GF-D8 (cell line): ENCODE measurements at places on chromosomes 12 and 14.

GRCh38 chr12:92912052-92912451, 17.0 kb downstream of the EEA1 start:
- no peak for DNase-seq

GRCh38 chr14:32017587-32017986, 59.5 kb upstream of the ARHGAP5 start:
- no peak for DNase-seq

DNA sequence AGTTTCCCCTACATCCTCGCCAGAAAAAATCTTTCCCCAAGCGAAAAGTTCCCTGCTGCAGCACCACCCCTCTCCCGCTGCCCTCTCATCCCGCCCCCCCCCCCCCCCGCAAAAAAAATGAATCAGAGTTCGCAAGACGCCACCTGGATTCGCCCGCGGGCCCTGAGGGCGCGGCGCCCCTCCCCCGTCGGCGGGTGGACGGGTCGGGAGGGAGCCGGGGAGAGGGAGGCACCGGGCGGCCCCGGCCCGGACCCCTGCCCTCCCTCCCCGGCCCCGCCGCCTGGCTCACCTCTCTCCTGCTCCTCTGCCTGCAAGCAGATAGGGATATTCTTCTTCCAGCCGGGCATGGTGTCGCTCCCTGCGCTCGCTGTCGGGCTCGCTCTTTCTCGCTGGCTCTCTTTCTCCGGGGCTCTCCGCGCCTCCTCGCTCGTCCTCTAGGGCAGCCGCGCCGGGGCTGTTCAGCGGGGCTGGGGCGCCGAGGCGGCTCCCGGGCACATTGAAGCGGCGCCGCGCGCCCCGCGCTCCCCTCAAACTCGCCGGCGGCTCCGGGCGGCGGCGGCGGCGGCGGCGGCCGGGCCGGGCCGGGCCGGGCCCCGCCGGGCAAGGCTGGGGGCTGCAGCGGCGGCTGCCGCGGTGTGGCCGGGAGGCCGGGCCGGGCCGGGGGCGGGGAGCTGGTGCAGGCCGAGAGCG, 200.3 kb upstream of the CAND1 start:
- DNase-seq = no peak

- no peak for DNase-seq
Measured at GRCh38 chr14:105187935-105188524, 6.9 kb upstream of the NUDT14 start.

- DNase-seq = no peak
Measured at GRCh38 chr14:92037989-92038388, 1.9 kb downstream of the TRIP11 start.

GRCh38 chr12:21340403-21340802, 5.7 kb upstream of the SLCO1A2 start:
- DNase-seq = no peak

DNA sequence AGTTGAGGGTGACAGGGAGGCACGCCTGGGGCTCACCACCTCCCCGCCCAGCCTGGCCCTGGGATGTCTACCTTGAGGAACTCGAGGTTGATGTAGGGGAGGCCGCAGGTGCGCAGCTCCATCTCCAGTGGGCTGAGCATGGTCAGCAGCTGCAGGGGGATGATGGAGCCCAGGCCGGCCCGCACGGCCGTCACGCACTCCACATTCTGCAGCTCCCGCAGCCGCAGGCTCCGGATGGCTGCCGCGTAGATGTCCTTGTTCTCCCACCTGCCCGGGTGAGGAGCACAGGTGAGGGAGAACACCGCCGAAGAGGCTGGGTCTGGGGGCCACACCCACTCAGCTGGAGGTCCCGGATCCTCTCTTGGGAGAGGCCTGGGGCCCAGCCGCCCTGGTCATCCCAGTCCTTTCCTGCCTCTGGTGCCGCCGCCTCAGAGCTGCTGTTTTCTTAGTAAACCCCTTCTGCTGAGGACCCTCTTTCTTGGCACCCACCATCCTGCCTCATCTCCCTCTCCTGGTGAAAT, 38.2 kb downstream of the TRAFD1 start:
- DNase-seq = no peak

DNA sequence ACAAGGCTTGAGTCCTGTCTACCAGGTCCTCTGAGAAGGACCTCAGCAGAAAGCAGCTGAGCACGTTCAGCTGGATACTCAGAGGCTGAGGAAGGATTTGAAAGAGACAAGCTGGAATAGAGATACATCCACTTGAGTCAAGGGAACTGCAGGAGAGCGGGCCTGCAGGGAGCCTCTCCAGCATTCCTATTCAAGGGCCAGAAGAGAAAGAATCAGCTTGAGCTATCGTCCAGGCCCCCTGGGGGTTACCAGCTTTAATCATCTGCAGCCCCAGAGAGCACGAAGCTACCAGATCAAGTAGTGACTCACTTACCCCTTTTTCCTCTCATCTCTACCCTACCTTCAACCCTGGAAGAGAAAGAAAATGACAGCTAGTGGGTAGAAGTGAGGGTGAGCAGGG, 80.9 kb downstream of the NDUFA12 start:
- no peak for DNase-seq

GRCh38 chr14:97977651-97978261, 1180.6 kb downstream of the VRK1 start:
- DNase-seq = no peak

- DNase-seq = no peak
Measured at GRCh38 chr12:84696281-84696680, 216.3 kb downstream of the SLC6A15 start.

DNA sequence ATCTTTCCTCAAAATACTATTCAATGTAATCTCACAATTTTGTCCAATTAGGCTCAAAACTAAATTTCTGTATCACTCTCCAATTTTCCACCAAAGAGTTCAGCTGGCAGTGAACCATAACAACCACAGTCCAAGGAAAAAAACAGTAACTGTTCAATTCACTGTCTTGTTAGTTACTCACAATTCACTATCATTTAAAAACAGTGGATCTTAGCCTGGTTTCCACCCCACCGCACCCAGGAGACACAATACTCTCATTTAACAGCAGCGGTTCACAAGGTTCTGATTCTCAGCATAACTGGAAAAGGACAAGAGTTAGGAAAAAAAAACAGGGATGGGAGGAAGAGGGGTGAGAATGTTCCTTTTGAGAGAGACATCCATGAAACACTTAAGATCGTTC, 40.5 kb downstream of the MED13L start:
- no peak for DNase-seq

DNA sequence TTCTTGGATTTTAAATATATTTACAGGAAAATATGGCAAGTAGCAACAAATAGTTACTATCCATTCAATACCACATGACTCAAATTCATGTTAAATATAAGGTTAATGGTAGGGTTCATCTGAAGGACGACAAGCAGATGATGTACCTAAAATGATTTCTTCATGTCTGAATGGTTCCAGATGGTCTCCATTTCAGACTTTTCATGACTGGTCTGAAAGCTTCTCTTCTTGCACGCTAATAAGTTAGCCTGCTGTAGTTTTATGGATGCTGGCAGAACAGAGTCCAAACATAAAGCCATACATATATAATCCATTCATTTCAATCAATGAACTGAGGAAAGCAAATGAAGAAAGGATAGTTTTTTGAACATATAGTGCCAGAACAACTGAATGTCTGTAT, 257.0 kb upstream of the MGAT4C start:
- DNase-seq = no peak
